Muscle of back (tissue), 13 donors: ENCODE measurements at places on chromosomes 6 and 20. TPM values are rescaled to one million over a fixed set of nuclear protein-coding genes. Genes with fewer than 3 reads are reported as not detected.

GRCh38 chr20:47847884-47848485, 62.7 kb upstream of the SULF2 start:
- no peak for DNase-seq

SLC22A2 gene
- 0.20 TPM for polyA plus RNA-seq

DNA sequence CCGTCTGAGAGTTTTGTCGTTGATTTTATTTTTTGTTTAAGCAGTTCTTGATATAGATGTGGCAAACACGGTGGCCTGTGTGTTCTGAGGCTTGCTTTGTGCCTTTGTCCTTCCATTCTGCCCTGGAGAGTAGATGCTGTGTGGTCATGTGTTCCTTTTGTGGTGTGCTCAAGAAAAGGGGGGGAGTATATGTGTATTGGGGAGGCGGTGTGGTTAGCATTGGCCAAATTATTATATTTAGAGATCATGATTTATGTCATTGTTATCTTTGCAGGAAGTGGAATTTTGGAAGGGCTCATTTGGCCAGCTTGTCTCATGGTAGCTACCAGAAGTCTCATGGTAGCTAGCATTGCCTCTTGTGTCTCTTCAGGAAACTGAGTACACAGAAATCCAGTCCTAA, 16.4 kb downstream of the RREB1 start:
- no peak for DNase-seq

- DNase-seq: no peak
Measured at GRCh38 chr6:44738601-44739146, 351.2 kb downstream of the CDC5L start.

DNA sequence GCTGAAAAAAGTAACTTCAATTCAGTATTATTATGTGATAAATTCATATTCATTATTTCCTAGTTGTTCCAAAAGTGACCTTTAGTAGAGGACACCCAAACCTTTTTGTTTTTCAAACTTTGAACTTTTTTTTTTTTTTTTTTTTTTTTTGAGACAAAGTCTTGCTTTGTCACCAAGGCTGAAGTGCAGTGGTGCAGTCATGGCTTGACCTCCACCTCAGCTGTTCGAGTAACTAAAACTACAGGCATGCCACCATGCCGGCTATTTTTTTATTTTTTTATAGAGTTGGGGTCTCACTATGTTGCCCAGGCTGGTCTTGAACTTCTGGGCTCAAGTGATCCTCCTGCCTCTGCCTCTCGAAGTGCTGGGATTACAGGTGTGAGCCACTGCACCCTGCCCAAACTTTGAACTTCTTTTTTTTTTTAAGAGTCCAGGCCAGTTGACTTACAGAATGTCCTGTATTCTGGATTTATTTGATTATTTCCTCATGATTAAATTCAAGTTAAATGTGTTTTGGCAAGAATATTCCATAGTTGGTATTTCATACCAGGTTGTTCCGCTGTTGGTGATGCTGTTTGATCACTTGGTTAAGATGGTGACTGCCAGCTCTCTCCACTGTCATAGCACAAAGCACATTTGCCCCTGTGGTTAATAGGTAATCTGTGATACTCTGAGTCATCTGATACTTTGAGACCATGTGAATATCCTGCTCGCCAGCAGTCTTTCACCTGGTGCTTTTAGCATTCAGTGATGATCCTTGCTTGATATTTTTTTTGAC, 48.0 kb downstream of the VAPB start:
- DNase-seq: no peak

GRCh38 chr6:38634518-38634917, 5.2 kb downstream of the BTBD9 start:
- no peak for DNase-seq

DNA sequence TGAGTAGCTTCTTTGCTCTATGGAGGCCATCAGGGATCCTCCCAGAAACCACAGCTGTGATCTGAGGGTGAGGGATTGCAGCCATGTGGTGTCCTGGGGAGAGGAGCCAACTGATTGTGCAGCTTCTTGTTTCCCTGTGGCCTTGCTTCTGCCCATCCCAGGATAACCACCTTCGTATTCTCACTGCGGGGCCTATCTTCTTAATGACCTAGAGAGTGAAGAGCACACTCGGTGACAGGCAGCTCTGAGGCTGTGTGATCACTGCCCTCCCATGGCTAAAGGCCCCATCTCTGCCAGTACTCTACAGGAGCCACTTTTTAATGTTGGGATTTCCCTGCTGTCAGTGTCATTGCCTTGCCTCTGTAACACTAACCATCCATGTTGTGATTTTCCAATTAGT, 5.3 kb upstream of the RAET1L start:
- no peak for DNase-seq

GRCh38 chr6:85118233-85118632, 331.6 kb upstream of the NT5E start:
- DNase-seq: no peak

DNA sequence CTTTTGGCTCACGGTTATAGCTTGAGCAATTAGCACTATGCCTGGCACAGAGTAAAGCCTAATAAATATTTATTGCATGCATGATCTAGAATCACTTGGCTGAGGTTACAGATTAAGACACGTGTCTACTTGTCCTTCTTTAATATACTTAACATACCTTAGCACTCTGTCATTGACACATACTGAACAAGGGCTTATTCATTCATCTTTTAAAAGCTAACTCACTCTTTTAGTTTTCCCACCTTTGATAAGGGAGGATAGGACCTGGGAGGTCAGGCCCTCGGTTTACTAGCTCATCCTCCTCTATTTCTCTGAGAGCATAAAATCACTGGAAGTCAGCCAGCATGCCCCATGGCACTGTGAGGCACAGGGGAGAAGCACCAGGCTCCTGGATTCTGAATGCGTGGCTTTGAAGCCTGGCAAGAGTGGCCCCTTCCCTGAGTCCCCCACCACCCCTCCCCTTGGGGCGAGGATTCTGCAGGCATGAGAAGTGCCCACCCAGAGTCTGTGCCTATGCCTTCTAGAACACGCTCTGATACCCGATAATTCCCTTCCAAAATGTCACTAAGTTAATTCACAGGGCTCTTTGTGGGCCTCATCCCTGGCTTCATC, 11.2 kb downstream of the ZCCHC3 start:
- DNase-seq: no peak

GRCh38 chr20:53162251-53162835, 190.2 kb downstream of the TSHZ2 start:
- peak; percentile 85 for DNase-seq

GRCh38 chr6:111527367-111527766, 44.3 kb upstream of the REV3L start:
- no peak for DNase-seq

ZNF831 gene
- 0.13 TPM for polyA plus RNA-seq

GRCh38 chr20:36525620-36526365, 15.5 kb upstream of the MYL9 start:
- no peak for DNase-seq

EPB41L1 gene
- polyA plus RNA-seq: 26.7 TPM

DNA sequence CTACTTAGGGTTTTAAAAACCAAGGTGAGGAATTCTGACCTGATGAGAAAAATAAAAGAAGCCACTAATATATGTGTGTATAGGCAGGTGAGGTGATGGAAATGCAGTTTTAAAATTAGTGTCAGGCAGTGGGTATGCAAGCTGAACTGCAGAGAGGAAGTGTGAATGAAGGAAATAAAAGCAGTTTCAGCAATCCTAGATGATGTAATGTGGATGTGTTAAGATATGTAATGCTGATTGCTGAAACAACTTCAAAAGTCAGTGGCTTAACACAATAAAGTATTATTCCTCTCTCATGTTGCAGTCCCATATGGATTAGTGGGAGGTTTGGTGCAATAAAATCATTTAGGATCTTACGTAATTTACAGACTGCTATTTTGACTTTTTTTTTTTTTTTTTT, 119.9 kb upstream of the ASCC3 start:
- no peak for DNase-seq

GRCh38 chr20:24705486-24705885, 236.1 kb downstream of the SYNDIG1 start:
- DNase-seq: no peak

- no peak for DNase-seq
Measured at GRCh38 chr6:43874814-43875590, 105.0 kb downstream of the VEGFA start.

SLC22A16 gene
- polyA plus RNA-seq: 0.11 TPM

SMLR1 gene
- polyA plus RNA-seq: 0.27 TPM

- no peak for DNase-seq
Measured at GRCh38 chr20:61280217-61280980, 28.3 kb downstream of the CDH4 start.

- DNase-seq: no peak
Measured at GRCh38 chr20:51828762-51829161, 26.4 kb upstream of the SALL4 start.

DNA sequence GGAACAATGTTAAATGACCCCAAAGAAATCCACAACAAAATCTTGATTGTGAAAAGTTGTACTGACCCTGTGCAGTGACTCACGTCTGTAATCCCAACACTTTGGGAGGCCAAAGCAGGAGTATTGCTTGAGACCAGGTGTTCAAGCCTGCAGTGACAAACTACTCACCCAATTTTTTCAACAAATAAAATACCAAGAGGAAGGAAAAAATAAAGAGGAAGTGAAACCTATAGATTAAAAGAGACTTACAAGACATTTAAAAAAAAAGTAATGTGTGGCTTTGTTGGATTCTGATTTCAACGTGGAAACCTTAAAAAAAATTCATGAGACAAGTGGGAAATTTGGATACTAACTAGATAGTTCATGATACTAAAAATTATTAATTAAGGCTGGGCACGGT, 31.9 kb downstream of the GINS1 start:
- DNase-seq: no peak

- no peak for DNase-seq
Measured at GRCh38 chr6:103405321-103405720, 1454.4 kb downstream of the HACE1 start.

DNA sequence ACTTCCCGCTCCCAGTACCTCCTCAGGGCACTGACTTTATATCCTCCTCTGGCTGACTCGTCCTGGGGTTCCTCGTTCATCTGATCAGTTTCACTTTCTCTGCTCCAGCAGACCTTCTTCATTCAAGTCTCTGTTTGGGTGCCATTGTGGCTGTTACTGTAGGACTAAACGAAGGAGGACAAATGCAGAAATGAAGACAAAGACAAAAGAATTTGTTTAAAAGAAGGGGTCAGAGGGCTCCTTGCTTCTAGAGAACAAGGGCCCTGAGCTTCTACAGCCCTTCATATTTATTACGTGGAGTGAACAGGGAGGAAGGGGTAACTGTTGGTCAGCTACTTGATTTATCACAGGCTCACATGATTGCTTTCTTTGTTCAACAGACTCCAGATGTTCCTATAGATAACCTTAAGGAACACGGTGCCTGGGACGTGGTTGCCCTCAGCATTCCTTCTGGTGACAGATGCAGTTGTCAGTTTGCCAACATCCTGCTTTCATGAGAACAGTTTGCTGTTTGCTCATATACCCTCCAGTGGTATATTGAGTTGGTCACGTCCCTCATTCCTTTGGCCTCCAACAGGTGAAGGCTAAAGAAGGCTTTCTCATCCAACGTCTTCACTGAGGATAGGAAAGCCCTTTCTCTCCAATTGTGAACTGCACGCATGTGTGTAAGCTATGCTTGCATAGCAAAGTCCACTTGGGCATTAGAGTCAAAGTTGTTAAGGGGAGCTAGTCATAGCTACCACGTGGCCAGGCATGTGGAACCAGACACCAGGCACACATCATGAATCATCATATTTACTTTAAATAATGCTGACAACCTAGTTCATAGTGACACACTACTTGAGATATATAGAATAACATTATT, 69.1 kb upstream of the BTN3A2 start:
- no peak for DNase-seq

DNA sequence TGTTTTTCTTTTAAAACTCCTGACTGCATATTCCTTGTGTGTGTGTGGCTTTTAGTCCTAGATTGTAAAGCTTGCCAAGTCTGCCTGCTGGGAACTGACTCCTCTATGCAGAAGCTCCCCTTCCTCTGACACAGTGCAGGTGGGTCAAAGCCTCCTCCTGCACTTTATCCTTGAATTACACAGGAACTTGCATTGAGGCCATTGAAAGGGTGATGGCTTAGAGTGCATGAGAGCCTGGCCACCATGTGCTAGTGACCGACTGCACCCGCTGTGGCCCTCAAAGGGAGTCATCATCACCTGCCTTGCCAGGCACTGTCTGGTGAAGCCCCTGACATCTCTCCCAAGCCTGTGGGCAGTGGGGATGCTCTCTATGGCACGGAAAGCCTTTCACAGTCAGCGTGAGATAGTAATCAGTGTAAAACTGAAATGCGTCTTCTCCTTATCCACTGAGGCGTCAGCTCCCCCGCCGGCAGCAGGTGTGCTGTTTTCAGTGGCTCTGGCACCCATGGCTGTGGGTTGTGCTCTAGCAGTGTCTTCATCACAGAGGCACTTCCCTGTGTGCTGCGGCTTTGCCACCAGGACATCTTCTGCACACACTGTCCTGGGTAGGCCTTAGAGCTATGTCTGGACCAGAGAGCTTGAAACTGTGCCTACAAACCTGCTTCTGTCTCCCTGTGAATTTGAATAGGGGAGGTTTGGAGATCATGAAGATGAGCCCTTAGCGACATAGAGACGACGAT, 87.9 kb downstream of the THBS2 start:
- peak; percentile 71 for DNase-seq

DNA sequence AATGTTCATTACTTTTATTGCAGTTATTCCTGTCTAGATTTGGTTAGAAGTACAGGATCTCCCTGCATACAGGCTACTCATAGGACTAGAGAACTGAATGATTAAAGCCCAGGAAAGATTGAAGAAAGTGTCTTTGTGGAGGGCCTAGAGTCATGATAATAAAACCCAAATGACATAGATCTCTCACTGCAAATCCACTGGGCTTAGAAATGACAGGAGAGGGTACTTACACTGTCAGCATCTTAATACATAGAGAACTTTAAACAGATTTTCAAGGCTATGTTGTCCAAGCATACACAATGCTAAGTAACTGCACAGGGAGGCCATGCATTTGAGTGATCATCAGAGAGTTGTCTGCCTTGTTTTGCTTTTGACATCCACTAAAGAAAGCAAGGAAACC, 383.8 kb upstream of the MAP3K7 start:
- DNase-seq: no peak

- DNase-seq: peak; percentile 64
Measured at GRCh38 chr6:148244217-148244935, 98.3 kb upstream of the SASH1 start.
